NAMALWA (cell line): ENCODE measurements at places on chromosomes 1 and 21.
A peak's percentile ranks its signal among the peaks of the same experiment; 100 is the strongest.

DNA sequence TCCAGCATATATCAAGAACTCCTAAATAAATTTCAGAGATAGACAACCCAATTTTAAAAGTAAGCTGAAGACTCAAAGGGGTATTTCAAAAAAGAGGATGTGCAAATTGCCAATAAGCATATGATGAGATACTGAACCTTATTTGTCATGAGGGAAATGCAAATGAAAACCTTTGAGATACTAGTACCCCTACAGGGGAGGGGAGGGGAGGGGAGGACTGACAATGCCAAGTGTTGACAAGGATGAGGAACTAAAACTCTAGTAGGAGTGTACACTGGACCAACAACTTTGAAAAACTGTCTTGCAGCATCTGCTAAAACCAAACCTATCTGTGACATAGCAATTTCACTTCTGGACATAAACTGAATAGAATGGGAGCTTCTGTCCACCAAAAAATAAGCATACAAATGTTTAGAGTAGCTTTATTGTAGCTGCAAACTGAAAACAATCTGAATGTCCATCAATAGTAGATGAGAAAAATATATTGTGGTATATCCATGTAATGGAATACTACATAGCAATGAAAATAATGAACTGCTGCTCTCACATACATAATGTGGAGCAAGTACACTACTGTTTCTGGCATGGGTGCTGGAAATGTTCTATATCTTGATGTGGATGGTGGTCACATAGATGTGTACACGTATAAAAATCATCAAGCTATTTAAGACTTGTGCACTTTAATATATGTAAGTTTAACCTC, 57.2 kb downstream of the CDK18 start:
- no peak for DNase-seq

DNA sequence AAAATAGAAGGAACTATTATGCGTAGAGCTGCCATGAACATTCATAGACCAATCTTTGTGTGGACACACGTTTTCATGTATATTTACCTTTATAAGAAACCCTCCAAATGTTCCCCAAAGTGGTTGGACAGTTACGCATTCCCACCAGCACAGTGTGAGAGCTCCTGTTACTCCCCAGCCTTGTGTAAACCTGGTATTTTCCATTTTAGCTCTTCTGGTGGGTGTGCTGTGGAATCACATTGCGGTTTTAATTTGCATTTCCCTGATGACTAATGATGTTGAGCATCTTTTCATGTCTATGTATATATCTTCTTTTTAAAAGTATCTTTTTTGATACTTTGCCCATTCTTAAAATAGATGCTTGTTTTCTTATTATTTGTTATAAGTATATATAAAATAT, 3.2 kb upstream of the UBASH3A start:
- peak; percentile 60 for DNase-seq

- DNase-seq, result no peak
Measured at GRCh38 chr1:162087111-162087510, 17.6 kb downstream of the NOS1AP start.

- no peak for DNase-seq
Measured at GRCh38 chr1:100360790-100361510, 8.6 kb downstream of the CDC14A start.

DNA sequence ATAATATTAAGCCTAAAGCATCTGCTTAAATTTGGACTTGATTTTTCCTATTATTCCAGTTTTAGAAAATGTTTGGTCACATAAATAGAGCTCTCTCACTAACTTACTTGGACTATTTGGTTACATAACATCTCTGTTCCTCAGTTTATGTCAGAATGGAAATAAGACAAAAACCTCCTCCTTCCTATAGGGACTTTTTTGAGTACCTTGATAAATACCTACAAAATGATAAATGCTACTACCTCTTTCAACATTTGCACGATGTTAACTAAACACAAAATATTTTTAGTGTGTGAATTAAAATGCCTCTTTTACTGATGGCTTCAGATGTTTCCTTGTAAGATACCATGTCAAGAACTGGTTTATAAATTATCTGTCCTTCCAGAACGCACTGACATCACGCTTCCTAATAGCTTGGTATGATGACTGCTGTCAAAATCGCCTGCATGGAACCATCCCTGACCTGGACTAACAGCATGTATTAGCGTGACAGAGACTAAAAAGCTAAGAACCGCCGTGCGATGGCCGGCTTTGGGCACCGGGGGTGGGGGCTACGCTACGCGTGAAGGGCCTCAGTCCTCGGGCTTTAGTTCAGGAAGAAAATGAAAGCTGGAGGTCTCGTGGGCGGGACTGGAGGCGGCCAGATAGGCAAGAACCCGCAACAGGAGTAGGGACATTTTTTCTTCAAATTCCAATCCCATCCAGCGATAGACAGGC, 133.2 kb upstream of the BARHL2 start:
- no peak for DNase-seq

DNA sequence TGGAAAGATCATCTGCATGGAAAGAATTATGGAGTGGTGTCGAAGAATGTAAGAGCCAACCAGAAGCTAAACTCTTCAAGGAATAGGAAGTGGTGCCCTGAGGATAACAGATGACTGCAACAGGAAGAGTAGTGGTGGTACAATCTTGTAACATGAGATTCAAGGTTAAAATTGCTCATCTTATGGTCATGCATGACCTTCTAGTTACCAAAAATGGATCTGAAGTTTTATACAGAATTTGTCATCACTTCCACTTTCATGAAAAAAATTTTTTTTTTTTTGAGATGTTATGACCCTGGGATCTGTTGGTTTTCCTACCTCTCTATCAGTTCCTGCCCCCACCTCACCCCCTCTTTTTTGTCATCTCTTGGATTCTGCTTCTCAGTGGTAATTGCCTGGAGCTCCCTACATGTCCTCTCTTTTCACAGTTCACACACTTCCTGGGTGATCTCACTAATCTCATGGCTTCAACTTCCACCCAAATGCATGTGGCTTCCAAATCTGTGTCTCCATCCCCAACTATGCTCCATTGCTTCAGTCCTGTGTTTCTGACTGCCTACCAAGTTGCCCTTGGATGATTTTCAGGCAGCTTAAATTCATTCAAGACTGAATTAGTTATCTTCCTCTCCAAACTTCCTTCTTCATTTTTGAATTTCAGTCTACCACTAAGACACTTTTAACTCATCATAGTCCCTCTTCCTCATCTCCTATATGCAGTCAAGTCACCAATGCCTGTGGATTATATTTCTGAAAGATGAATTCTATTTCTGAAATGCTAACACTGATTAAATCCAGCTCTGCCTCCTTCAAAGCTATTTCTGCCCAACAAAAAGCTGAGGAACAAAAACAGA, 48.4 kb downstream of the SLAMF6 start:
- DNase-seq, result peak; percentile 62

DNA sequence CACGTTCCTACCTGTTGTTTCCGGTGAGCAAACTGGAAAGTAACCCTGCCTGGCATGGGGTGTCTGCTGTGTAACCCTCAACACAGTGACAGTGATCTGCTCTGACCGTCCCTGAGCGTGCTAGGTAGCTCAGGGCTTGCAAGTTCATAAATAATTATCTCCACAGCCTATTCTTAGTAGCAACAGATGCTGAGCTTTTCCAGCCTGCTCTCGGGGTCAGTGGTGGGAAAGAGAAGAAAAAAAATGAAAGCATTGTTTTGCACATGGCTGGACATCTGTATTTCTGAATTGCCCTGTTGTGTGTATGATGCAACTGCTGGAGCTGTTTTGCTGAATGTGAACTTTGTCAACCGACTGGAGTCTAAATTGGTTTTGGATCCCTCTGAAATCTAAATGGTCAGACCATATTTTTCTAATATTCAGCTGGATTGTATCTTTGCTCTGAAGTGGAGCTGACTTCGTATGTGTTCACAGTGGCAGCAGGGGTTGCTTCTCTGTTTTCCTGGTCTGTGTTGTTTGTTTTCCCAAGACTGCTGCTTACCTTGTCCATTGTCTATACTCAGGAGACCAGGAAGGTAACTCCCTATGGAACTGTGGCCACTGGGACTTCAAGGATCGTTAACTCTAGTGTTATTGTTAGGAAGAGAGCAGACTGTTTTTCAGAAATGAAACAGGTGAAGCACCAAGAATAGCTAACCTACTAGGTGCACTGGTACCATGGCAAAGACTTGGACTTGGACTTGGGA, 27.0 kb downstream of the TGFB2 start:
- DNase-seq, result no peak

GRCh38 chr1:198523182-198523950, 17.1 kb downstream of the ATP6V1G3 start:
- DNase-seq, result peak; percentile 36

DNA sequence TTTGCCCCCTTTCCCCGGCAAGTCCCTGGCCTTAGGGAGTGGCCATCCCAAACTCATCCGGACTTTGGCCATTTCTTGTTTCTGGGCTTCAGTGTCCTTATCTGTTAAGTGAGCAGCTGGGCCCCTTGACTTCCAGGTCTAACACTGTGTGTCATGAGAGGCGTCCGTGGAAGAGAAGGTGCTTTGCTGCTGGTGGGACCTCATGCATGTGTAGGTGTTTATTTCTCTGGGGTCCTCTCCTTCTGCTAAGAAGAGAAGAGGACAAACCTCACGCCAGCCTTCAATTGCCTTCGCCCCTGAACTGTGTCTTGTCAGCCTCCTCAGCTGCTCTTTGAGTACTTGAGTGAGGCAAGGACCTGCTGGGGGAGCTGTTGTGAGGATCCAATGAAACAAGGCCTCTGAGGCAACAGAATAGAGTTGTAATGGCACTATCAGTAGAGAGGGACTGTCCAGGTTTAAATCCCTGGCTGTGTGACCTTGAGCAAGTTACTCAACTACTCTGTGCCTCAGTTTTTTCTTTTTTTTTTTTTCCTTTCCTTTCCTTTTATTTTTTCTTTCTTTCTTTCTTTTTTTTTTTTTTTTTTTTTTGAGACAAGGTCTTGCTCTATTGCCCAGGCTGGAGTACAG, 72.5 kb downstream of the RUNX3 start:
- peak; percentile 41 for DNase-seq

DNA sequence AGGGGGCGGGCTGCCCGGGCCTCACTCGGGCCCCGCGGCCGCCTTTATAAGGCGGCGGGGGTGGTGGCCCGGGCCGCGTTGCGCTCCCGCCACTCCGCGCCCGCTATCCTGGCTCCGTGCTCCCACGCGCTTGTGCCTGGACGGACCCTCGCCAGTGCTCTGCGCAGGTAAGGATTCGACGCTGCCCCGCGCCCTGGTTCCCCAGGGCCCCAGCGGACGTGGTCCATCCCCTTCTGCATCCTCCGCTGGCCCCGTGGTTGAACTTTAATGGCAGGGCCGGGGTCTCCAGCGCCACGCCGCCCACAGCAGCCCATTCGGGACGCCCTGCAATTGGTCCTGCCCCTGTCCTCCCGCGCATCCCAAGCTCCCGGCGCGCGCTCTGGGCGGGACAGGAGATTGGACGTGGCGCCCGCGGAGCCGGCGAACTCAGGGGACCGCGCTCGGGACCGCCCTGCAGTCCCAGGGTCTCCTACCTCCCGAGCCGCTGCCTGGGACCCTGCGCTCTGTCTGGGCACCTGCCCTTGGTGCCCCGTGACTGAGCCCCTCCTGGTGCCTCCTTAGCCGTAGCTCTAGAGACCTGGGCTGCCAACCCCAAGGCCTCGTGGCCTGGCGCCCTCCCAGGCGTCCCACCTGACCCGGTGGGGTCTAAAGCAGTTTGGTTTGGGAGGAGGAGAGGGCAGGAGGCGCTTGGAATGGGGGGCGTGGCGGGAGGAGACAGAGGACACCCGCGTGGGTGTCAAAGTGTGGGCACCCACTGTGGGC, at the start of gene ALPL:
ALPL (plus strand) TSS at position 73 of the 762 bp plus-strand sequence. CDS start 44,659 bp downstream, outside the sequence.
- DNase-seq, result no peak

- no peak for DNase-seq
Measured at GRCh38 chr1:243475966-243476365, 220.1 kb downstream of the SDCCAG8 start.

DNA sequence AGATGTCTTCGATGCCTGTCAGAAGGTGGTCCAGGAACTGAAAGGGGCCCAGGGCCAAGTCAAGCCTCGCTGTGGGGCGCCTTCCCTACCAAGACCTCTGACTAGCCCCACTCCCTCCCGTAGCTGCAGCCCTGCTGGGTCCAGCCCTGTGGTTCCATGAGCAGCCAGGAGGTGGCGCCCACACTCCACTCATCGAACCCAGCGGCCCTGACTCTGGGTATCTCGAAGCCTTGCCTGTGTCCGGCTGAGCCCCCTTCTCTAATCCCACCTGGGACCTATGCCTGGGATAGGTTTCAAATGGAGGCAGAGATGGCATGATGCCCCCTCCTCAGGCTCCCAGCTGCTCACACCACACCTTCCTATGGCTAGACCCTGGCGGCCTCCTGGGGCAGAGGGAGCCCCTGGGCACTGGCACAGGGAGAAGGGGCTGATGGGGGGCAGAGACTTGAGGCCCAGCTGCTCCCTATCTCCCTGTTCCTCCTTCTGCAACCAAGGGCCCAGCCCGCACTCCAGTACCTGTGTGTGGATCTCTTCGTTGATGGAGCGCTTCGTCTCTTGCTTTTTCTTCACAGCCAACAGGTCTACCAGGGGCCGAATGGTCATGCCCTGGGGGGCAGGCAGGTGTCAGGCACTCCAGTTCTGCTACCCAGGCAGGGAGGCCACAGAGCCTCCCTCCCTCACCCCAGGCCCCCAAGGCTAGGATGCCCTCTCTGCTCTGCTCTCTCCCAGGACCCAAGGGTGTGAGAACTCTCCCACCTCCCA, 52.0 kb downstream of the SLC9A1 start:
- DNase-seq, result peak; percentile 79

DNA sequence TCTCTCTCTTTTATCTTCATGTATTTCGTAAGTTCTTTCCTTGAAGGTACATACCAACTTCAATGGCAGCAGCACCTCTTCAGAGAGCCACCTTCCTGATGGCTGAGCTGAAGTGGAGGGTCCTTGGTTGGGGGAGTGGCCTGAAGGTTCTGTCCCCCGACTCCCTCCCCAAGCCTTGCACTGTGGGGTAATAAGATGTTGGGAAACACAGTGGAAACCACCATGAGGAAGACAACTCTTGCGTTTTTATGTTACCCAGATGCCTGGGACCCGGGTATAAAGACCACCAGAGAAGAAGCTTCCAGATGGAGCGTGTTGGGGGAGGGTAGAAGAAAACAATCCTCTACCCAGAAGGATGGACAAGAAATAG, 794 bp downstream of the KRTAP12-3 start:
- no peak for DNase-seq

GRCh38 chr1:192448026-192448578, 127.5 kb upstream of the RGS1 start:
- DNase-seq, result no peak
